Forelimb muscle (tissue), 1 donor: ENCODE measurements at places on chromosomes 16 and 17. TPM values are rescaled to one million over a fixed set of nuclear protein-coding genes. Genes with fewer than 3 reads are reported as not detected.

The C17orf50 gene
- not detected for polyA plus RNA-seq

The PRSS22 gene
- not detected for polyA plus RNA-seq

The CCR7 gene
- 0.39 TPM for polyA plus RNA-seq

The GABARAPL2 gene
- 118 TPM for polyA plus RNA-seq

The WNT9B gene
- polyA plus RNA-seq = 0.06 TPM

The PRAC2 gene
- not detected for polyA plus RNA-seq

- DNase-seq = no peak
Measured at GRCh38 chr16:87056083-87056482, 261.1 kb downstream of the C16orf95 start.

DNA sequence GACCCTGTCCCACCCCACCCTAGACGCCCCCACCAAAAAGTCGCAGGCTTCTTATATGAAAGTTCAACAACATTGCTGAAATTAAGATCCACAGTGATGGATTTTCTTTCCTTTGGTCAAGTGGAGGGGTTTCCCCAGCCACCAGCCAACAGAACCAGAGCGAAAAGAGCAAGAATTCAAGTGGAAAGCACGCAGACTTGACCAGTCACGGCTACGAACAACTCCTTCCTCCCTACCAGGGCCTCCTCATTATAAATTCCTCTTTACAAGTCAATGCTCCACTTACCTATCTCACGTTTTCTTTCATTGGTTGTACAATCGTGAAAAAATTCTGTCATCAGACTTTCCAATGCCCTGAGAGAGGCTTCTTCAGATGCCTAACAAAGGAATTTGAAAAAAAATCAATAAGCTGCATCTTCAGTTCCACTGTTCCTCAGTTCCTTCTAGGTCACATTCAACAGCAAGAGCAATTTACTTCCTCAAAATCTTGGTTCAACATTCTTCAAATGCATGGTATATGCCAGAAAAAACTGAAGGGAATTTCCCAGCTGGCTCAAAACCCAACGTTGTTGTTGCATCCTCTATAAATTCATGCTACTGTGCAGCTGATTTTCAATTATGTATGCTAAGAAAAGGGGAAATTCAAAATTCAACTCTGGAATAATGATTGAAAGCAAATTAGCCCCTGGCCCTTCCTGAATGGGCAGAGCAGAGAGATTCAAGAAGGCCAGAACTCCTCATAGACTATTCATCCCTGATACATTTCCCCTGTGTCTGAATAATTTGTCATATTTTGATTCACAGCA is 30.9 kb downstream of the XPO6 start:
- DNase-seq = no peak

DNA sequence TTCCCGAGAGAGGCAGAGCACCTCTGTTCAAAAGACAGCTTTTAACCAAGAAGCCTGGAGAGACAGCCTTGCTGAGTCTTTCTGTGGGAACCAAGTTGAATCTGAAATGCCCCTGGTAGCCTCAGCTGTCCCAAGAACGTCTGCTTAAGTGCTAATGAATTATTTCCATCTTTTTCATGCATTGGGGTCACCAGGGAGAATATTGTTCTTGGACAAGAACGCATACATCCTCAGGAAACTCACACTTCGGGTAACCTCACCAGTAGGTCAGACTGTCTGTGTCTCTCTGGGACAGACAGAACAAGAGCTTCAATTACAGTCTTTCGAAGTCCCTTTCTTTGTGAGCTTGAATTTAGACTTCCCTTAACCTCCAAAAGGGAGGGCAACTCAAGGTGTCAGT is 134.6 kb upstream of the ADAMTS18 start:
- no peak for DNase-seq

GRCh38 chr17:49968405-49969133 is 421 bp upstream of the DLX4 start:
- DNase-seq = no peak

GRCh38 chr16:81731649-81732048 is 47.4 kb upstream of the PLCG2 start:
- DNase-seq = no peak

- no peak for DNase-seq
Measured at GRCh38 chr17:39229274-39229913, 3.6 kb upstream of the STAC2 start.

DNA sequence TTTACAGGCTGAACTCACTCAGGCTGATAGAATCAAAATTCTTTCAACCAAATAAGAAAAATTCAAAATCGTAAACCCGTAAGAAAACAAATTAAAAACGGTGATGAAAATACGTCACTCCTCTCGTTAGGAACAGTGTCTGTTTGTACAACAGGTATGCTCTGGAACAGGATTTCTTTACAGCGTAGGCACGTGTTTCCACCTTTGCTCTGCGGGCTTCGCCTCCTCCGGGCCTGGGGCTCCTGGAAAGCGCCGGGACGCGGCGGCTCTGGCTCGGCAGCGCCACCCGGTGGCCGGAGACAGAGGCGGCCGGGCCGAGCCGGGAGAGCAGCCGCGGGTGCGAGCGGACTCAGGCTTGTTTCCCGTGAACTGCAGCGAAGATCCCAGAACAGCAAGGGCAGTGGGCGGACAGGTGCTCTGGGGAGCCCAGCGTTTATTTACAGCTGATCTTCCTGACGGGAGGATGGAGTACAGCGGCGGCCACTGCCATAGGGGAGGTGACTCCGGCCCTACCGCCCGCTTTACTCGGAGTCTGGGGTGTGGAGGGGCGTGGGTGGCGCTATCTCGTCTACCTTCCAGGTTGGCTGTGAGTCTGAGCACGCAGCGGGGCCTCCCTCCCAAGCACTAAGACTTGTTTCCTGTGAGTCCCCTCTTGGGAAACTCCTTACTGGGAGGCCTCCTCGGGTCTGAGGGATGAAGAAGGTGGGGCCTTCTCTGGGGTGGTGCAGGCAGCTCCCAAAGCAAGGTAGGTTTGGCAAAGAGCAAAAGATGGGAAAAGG is 40.5 kb upstream of the ATP2A3 start:
- no peak for DNase-seq

GRCh38 chr17:58268326-58268725 is 12.4 kb downstream of the MPO start:
- no peak for DNase-seq

DNA sequence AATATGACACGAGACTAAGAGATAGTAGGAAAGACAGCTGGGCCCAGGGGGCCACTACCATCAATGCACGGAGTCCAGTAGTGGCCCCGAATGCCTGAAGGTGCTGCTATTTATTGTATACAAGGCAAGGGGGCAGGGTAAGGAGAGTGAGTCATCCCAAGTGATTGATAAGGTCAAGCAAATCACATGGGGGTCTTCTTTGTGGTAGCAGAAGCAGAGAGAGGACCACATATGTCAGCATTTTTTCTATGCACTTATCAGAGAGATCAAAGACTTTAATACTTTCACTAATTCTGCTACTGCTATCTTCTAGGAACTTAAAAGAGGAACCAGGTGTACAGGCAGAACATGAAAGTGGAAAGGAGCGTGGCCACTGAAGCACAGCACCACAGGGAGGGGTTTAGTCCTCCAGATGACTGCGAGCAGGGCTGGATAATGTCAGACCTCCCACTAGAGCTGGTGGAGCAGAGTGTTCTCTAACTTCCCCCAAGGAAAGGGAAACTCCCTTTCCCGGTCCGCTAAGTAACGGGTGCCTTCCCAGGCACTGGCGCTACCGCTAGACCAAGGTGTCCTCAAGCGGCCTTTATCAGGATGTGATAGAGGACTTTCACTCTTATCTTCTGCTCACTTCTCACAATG is 26.4 kb upstream of the ARL4D start:
- no peak for DNase-seq

- no peak for DNase-seq
Measured at GRCh38 chr17:63950940-63951907, 19.1 kb upstream of the CD79B start.

- no peak for DNase-seq
Measured at GRCh38 chr17:43791589-43791988, 11.4 kb downstream of the CFAP97D1 start.

GRCh38 chr17:2374549-2375285 is 26.1 kb downstream of the MNT start:
- DNase-seq = no peak

DNA sequence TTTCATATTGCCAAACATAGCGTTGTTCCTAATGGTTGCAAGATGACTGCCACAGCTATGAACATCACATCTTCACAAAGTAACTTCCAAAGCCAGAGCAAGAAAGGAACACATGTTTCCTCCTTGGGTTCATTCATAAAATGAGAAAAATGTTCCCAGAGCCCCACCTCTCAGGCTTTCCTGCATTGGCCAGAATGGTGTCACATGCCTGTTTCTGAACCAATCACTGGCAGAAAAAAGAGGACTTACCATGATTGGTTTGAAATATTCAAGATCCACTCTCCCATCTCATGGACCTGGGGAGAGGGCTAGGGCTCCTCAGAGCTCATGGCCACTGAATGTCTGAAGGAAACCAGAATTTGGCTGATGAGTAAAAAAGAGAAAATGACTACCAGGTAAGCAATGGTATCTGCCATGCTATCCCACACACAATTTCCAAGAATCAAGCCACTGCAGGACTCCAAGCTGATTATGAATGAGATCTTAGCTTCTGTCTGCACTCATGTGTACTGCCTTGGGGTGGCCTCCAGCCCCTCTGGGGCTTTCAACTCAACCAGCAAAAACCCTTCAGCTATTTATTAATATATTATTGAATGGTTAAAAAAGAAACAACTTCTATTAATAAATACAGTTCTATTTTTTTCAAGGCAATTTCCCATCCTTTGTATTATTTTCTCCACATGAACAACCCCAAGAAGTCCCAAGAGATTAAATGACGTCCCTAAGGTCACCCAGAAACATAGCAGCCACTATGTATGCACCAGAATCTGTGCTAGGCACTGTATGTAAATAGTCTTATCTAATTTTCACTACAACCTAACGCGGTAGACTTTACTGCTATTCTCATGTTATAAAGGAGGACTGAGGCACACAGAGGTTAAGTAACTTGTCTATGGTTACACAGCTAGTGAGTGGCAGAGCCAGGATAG is 61.4 kb upstream of the TMC5 start:
- DNase-seq = no peak

DNA sequence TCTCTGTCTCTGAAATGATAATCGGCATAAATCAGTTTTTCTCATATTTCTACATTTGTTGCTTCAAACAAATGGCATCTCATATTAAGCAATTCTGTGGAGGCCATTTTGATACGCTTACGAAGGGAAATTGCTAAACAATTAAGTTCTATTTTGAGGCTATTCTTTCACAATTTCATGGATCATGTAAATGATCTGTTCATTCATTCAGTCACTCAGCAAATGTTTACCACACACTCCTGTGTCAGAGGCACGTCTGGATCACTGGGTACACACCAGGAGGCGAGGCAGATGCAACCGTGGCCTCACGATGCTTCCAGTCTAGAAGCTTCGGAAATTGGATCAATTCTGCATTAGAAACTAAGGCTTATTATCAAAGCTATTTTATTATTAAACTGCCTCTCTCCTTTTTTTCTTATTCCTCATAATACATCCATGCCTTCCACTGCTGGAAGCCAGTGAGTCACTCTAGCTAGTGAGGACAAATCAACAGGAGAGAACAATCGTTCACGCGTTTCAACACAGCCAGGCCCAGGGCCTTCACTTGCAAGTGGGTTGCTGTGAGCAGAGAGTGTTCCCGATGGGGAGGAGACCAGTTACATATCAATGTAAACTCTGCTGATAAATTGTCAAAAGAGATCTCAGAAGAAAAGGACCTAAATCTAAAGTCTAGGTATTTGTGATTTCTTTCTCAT is 11.3 kb upstream of the SLC39A11 start:
- DNase-seq = no peak

DNA sequence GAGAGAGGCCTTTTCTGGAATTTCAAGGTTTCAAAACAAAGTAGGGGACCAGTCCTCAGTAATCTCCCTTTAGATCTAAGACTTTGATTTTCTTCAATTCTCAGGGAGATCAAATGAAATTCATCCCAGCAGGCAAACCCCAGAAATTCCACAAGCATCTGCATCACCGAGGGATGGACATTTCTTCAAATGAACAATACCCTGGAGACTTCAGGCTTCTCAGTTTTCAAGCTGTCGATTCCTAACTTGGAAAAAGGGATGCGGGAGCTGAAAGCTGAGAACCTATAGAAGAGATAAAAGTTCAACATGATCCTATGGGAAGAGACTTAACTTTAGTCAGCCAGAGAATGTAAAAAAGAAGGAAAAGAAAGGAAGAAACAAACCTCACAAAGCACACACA is 296.9 kb upstream of the CDH5 start:
- DNase-seq = no peak

GRCh38 chr17:50129353-50129727 is 620 bp downstream of the SAMD14 start:
- DNase-seq = no peak
